ENCODE measurements at places on chromosomes 2 and 18.

- no peak for DNase-seq
Measured at GRCh38 chr2:99998651-99999320, 143.6 kb downstream of the AFF3 start.

DNA sequence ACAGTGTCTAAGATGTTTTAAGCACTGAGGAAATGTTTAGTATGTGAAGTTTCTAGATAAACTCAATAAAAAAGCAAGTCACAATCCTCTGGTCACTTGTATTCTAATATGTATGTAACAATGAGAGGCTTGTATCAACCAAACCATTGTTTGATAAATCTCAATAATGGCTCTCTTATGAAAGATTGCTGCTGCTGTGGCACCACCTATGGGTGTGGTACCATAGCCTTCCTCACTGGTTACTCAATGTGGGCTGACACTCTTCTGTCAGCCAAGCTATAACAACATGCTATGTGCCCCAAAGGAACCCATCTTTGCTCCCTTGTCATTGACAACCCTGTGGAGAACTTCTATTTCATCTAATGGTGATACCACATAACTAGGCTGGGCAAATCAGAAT lies 12.6 kb upstream of the RAB1A start:
- no peak for DNase-seq

DNA sequence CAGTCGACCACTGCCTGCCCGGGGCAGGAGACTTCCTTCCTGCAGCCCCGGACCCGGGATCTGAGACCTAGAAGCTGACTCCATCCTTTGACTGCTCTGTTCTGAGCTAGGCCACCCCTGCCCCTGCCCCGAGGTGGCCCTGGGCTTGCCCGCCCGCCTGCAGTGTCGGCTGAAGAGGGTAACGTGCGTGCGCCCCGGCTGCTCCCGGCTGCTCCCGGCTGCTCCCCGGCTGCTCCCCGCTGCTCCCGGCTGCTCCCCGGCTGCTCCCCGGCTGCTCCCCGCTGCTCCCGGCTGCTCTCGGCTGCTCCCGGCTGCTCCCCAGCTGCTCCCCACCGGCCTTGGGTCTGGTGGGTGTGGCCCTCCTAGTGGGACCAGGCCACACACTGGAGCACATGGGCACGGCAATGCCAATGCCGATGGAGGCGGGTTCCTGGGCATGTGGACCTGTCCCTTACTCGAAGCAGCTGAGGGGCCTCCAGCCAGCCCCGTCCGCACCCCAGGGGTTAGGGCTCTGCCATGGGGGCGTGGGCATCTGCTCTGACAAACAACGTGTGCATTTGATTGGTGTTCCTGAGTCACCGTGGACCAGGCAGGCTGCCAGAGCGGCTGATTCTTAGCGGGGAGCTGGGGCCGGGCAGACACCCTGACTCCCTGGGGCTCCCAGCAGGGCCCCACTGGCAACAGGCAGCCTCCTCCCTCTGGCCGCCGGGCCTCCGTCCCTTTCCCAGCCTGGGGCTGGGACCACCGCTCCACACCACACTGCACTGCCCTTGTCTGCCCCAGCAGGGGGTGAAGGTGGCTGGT lies 2.0 kb upstream of the GAL3ST2 start:
- DNase-seq, result peak; percentile 11

GRCh38 chr2:105570757-105571156 lies 171.9 kb upstream of the FHL2 start:
- no peak for DNase-seq

DNA sequence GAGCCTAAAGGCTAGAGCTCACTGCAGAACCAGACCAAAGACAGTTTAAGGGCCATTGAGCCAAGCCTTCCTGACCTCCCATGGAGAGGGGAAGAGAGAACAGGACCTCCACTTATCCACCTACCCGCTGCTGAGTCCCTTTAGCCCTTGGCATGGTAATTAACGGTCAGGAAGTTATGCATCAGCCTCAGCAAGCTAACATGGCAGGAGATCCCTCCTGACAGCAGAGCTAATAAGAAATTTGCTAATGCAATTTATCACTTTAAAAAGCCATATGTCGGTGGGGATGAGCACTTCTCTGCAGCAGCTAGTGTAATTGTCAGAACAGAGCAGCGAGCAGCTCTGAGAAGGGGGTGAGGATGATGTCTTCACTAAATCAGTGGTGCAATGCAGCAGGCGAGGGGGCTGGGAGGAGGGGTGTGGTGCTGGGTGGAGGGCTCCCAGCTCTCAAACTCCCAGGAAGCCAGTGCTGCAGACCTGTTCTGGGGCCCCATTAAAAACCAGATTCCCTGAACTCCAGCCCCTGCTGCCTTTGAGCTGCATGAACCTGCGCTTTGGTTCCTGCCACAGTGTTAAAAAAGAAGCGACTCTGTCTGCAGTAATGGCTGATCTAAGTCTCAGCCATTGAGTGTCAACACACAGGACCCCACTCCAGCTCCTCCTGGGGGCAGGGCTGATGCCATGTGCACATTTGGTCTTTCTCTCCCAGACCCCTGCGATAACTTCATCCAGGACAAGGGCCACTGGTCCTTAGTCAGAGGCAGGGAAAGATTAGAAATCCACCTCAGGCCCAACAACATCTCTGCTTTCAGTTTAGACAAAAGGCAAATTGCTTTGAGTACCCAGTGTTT lies 84.2 kb upstream of the STPG4 start:
- DNase-seq, result no peak

DNA sequence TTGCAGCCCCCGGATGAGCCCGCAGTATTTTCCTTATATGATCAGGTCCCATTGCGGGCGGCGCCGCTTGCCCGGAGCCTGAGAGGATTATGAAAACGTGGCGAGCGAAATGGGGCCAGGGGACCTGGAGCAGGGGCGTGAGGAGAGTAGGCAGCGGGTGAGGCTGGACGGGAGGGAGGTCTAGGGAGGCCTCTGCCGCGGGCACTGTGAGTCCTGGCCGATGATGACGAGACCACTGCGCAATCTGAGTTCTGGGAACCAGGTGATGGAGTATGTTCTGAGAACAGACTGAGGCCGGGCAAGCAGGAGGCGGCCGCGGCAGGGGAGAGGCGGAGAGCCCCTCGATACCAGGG lies 790 bp upstream of the ACAA2 start:
- DNase-seq, result no peak

DNA sequence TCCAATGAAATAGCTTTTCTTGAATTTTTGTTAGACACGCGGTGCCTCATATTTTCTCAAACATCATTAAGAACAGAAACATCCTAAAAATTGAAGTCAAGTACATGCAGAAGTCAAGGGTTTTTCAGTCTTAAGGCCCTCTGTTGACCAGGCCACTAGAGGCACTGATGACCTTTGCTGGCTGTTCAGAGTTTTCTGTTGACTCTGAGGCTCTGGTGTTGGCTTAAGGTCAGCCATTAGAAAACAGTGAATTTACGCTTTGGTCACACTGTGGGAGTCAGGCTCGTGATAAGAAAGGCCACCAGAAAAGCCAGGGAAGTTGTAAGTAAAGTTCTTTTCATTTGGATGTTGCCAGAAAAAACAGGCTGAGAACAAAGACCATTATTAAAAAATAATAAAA lies 5.8 kb upstream of the UPP2 start:
- no peak for DNase-seq

DNA sequence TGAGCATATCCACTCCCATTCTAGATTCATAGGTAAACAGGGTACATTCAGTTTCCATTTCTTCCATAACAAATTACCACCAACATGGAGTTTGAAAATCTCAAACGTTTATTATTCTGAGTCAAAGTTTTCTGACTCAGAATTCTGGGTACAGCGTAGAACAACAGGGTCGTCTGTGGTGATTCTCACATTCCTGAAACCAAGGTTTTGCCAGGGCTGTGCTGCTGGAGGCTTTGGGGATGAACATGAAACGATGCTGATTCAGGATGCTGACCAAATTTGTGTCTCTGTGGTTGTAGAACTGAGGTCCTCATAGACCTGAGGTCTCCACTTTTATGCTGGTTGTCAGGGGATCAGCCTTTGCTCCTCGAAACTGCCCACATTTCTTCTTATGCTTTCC lies 255.7 kb downstream of the DSEL start:
- no peak for DNase-seq

All from activated T-cell treated with anti-CD3 and anti-CD28 coated beads, Interleukin-2, amount 50 U/mL, for 1 hour (primary cell).